ENCODE measurements at places on chromosomes 6 and 20.
A peak's percentile ranks its signal among the peaks of the same experiment; 100 is the strongest.

DNA sequence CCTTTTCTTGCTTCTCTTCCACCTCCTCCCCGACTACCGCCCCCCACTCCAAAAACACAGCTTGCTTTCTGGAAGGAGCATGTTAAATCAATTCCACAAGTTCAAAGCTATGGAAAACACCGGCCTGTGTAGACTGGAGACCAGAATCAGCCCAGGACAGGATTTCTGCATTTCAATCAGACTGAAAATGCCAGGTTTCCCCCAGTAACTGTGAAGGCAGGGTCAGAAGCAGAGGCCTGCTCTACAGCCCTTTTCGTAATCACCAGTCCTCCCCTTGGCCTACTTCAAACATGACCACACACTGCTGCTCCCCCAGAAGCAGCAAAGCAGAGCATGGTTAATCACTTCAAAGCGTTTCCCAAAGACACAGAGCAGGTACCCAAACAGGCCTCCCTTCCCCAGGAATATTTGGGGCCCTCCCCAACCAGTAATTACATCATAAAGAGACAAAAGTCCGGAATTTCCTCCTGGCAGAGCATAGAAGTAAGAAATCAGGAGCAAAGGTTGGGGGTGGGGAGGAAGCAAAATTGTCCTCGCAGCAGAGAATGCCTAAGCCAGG is 38.4 kb downstream of the ZMYND8 start:
- peak; percentile 65 for DNase-seq

DNA sequence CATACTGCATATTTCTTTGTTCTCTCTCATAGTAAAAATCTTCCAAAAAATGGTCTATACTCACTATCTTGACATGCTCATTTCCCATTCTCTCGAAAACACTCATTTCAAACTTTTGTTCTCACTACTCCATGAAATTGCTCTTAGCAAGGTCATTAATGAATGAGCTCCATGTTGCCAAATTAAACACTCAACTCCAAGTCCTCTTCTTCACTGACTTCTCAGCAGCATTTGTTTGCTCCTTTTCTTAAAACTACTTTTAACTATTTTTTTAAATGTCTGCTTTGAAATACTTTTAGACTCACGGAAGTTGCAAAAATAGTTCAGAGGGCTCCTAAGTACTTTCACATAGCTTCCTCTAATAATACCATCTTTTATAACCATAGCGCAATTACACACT is 274.0 kb upstream of the PREP start:
- DNase-seq = no peak

GRCh38 chr6:33583591-33584155 is 3.6 kb upstream of the BAK1 start:
- no peak for DNase-seq

- DNase-seq = no peak
These were observed 164.1 kb upstream of the CHD6 start for GRCh38 chr20:41782255-41782654.

DNA sequence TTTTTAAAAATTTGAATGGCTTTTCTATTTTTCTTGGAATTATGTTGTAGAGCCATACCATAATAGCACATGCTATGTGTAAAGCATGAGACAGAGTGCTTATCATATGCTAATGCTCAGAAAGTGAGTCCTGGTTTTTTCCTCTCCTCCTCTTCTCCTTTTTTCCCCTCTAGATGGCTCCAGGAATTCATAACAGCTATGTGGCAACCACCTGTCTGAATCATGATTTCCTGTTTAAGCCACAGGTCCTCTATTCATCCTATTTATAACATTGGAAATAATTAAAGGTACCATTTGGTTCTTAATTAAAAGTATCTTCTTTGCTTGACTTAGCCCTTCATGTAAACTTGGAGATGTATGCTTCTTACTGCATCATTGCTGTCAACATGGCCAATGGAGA is 260.0 kb upstream of the MAP3K7 start:
- DNase-seq = peak; percentile 61

- no peak for DNase-seq
These were observed 35.6 kb upstream of the SALL4 start for GRCh38 chr20:51837876-51838420.

GRCh38 chr6:113344969-113345368 is 512.2 kb upstream of the MARCKS start:
- peak; percentile 25 for DNase-seq

- no peak for DNase-seq
These were observed 71.9 kb upstream of the CNR1 start for GRCh38 chr6:88238065-88238464.

DNA sequence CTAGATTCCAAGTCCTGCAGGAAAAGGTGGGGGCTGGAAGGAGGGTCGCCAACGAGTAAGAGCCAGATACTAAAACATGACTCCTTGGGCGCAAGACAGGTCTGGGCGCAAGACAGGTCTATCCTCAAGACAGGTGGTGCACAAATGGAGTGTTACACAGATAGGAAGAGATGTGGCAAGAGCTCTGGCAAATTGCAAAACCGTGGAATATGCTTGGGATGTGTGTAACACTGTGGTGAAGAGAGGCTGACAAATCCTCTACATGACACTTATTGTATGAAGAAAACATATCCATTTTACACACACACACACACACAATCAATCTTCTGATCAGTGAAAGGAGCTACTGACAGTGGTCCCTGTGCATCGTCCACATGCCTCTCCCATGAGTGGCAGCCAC is 77.6 kb downstream of the TBC1D7 start:
- no peak for DNase-seq

DNA sequence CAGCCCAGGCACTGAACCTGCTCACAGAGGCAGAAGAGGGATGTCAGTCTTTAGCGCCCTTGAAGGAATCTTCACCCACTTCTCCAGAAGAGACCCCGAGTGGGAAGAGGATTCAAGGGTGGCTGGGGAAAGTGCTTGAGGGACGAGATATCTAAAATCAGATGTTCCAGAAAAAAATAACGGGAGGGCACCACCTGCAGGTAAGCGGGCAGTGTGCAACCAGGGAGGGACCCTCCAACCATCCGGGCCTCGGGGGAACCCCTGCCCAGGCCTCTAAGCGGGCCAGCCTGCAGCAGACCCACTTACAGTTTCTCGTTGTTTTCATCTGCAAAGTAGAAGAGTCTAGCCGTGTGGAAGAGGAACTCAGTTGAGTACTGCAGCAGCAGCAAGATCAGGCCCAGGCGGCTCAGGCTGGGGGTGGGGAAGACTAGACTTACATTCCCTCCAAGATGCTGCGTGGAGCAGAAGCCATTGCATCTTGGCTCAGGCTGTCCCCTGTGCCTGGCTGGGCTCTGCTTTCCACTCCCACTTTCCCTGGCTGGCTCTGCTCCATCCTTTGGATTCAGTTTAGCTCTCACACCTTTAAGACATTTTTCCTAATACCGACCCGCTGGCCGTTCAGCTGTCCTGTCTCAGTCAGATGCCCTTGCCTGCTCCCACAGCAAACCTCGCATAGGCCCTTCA is 71.0 kb downstream of the TRAM2 start:
- no peak for DNase-seq

DNA sequence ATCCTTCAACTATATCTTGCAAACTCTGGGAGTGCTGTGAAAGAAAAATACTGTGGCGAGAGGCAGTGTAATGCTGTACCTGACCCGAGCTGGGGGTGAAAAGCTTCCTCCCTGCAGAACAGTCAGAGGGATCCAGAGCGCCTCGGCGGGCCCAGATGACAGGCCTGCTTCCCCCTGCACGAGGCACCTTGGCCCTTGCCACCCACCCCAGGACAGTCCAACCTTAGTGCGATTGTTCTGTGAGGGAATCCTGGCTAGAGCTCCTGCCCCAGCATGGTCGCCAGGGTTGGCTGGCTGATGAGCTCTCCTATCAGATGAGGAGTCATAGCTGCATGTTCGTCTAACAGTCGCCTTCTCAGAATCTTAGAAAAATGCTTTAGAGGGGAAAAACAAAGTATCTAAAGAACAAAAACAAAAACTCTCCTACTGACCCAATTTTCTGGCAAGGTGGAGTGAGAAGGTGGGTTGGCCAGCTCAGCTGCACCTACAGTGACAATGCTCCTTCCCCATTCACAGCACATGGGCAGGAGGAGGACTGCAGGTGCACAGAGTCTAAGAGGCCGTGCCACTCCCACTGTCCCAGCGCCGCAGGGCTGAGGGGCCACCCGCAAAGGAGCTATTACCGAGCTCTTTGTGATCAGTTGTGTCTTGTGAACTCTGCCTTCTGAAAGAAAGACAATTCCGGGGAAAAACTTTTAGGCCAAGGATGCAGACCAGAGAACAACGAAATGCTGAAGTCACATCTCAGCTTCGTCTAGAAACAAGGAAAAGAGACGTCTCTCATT is 28.6 kb upstream of the GPR6 start:
- no peak for DNase-seq

DNA sequence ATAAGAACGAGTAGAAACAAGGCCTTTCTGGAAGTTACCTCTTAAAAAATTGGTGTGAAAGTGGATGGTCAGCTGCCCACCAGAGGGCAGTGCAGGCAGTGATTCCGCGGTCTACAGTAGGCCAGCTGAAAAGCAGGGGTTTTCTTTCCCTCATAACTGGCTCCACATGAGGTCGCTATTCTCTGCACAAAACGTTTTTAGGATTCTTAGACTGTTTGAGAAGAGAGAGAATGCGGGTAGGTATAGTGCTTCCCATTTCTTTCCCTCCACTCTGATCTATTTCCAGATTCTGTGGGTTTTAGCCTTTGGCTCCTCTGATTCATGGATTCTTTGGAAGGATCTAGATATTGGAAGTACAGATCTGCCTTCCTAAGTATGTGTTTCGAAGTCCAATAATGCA is 14.2 kb downstream of the FIG4 start:
- peak; percentile 58 for DNase-seq

GRCh38 chr6:11094411-11094851 is 797 bp downstream of the SMIM13 start:
- DNase-seq = peak; percentile 37

GRCh38 chr6:163384510-163384909 is 30.0 kb upstream of the QKI start:
- DNase-seq = no peak

GRCh38 chr6:43836507-43837240 is 66.7 kb downstream of the VEGFA start:
- no peak for DNase-seq

DNA sequence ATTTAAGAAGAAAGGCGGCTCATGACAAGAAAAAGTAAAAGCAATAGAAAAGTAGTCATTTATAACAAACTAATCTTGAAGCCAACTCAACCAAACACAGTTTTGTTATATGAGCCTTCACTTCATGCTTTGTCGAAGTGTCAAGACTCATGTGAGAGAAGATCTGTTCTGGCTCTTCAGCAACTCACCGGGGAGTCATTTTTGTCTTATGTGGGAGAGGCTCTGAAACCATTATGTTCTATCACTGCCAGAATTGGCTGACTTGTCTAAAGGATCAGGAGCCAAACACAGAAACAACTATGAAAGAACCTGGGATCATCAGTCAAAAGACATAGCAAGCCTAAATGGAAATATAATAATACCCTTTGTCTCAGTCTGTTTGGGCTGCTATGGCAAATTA is 105.2 kb downstream of the CDK19 start:
- DNase-seq = no peak

- peak; percentile 85 for DNase-seq
These were observed 33.9 kb upstream of the STXBP5 start for GRCh38 chr6:147170269-147170668.

DNA sequence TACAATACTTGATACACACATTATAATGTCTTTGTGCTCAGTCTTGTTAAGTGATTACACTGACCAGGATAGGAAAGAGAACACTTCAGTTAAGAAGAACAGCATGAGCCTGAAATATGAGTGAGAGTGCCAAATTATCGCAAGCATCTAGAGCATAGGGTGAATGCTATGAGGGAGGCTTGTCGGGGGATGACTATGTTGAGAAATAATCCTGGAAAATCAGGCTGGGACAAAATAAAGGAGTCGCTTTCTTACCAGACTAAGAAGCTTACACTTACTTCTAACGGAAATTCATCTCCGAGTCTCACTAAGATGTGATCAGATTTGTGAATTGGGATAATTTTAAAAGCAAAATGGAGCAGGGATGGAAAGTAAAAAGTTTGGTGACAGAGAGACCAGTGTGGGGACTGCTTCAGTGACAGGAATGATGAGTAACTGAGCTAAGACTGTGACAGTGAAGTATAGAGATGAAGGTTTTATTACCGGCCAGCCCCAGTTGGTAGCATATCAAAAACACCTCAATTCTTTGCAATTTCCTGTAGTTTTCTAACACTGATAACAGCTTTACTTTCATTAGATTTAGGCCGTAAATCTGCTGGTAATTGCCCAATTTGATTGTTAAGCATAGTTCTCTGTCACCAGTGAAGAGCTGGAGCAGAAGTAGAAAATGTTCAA is 48.4 kb upstream of the DEFB112 start:
- DNase-seq = peak; percentile 56

- no peak for DNase-seq
These were observed 132.4 kb downstream of the BMP7 start for GRCh38 chr20:57133926-57134650.

DNA sequence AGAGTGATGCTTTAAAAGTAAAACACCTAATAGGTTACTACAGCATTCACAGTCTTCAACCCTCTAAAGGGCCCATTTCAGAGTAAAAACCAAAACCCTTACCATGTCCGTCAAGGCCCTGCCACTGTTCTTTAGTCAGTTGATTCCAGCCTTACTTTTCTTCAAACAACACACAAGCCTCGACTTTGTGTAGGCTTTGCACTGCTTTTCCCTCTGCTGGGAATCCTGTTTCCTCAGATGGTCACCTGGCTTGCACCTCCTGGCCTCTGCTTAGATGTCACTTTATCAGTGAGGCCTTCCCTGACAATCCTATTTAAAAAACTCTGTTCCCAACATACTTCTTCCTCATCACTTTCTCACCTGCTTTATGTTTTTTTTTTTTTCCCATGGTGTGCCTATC is 77.1 kb upstream of the FLRT3 start:
- no peak for DNase-seq

DNA sequence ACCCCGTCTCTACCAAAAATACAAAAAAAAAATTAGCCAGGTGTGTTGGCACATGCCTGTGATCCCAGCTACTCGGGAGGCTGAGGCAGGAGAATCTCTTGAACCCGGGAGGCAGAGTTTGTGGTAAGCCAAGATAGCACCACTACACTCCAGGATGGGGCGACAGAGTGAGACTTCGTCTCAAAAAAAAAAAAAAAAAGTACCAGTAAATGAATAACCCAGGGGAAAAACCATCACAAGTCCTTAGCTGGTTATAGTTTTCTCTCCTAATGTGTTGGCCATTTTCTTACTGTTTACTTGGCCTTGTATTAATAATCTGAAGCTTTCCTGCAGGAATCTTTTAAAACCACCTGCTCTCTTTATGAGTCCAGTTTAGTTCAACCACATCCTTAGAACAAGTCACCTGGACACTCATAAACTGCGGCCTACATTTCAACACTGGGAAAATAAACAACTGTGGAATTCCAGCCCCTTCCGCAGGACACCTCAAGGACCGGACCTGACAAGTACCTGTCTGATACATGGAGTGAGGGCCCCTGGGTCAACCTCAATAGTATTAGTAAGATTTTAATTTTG is 102.6 kb downstream of the ATP9A start:
- DNase-seq = no peak

DNA sequence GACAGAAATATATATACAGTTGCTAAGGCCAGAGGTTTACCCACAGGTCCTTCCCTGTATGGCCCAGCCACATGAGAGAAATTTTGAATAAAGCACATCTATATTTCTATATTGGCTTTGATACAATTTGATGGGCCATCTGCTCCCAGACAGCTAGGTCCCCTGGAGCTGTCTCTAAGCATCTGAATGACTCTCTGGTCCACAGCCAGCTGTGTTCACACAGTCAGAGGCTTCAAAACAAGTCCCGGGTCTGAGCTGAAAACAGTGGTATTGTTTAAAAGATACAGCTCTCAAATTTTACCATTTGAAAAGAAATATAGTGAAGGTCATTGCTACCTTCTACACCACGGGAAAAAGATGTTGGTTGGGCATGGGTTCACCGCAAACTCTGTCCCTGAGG is 161.1 kb downstream of the SLC35B3 start:
- DNase-seq = no peak

Data from NCI-H226 (cell line).